SK-N-SH treated with all-trans-retinoic acid at 6 μM for 48 hours (cell line): ENCODE measurements at places on chromosomes 6 and 20.

DNA sequence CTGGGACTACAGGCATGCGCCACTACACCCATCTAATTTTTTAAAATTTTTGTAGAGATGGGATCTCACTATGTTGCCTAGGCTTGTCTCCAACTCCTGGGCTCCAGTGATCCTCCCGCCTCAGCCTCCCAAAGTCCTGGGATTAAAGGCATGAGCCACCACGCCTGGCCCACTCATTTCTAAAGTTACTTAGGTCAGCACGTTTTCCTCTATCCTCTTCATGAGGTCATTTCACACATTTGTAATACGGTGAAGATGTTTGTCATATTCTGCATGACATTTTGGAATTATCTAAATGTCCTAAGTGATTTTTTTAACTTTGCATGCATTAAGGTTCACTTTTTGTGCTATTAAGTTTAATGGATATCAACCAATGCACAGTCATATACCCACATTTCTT, 11.9 kb upstream of the SOX12 start:
- no peak for ATAC-seq

DNA sequence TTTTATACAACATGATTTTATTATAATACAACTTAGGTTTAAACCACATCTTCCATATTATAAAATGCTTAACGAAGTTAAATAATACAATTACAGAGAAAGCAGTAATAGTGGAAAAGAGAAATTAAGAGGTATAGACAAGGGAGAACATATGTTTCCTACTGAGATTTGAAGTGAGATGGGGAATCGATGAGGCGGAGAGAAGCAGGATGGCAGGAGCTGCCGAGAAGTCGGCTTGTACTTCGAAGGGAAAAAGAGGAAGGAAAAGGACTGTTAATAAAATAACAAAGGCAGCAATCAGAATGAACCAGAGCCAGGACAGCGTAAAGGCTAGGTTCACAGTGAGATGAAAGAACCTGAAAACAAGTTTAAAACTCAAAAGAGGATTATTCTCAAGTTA, 15.4 kb downstream of the FBXL4 start:
- ATAC-seq: no peak

DNA sequence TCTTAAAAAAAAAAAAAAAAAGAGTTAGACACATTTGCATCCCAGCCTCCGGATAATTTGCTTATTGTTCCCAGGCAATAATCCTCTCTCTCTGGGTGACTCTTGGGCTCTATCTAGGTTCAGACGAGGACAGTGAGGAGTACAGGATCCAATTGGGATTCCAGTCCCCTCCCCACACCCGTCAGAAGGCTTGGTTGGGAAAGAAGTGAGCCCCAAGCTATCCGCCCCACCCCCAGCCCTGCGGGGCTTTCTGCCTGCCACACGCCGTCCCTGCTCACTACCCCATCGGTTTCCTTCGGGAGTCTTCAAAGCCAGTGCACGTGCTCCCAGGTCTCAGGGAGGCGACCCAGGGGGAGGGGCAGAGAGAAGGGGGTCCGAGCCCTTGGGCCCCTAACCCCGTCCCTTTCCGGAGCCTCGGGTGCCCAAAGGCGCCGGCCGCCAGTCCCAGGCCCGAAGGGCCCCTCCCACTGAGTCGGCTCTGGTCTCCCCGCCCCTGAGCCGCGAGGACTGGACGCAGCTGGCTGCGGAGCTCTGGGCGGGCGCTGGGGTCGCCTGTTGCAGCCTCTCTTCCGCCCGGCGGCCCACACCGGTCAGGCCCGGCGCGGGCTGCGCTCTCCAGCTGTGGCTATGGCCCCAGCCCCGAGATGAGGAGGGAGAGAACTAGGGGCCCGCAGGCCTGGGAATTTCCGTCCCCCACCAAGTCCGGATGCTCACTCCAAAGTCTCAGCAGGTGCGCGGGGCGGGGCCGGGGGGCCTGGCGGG, 2.5 kb downstream of the MYMX start:
- peak; percentile 75 for ATAC-seq

DNA sequence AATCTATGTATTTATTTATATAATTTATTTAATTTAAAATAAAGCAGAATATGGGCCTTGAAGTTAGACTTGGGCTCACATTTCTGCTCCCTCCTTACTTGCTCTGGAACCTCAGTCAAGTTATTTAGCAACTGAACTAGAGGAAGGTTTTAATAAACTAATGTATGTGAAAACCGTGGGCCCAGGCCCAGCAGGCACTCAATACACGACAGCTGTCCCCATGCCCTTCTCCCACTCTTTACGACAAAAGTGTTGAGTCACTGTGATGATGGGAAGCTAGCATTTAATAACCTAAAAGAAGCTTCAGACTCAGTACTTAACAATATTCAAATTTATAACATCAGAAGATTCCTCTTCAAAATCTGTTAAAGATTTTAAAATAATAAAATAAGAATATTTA, 46.7 kb downstream of the SERAC1 start:
- ATAC-seq: no peak

DNA sequence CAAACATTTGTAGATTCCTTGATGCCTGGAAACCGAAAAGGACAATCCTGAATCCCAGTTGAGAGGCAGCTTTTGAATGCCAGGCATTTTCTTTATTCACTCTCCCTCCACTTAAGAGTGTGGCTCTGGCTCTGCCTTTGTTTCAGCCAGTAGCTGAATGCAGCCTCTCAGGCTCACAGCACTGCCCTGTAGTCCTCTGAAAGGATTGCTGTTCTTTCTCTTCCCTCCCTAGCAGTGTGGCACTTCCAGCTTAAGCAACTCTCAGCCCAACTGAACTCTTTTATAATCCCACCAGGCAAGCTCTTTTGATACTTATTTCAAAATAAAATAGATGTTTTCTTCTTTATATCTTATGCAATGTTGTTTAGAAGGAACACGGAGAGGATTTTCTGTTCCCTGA, 415.6 kb downstream of the GJA1 start:
- peak; percentile 85 for ATAC-seq

GRCh38 chr6:73644030-73644429, 9.8 kb downstream of the SLC17A5 start:
- no peak for ATAC-seq

DNA sequence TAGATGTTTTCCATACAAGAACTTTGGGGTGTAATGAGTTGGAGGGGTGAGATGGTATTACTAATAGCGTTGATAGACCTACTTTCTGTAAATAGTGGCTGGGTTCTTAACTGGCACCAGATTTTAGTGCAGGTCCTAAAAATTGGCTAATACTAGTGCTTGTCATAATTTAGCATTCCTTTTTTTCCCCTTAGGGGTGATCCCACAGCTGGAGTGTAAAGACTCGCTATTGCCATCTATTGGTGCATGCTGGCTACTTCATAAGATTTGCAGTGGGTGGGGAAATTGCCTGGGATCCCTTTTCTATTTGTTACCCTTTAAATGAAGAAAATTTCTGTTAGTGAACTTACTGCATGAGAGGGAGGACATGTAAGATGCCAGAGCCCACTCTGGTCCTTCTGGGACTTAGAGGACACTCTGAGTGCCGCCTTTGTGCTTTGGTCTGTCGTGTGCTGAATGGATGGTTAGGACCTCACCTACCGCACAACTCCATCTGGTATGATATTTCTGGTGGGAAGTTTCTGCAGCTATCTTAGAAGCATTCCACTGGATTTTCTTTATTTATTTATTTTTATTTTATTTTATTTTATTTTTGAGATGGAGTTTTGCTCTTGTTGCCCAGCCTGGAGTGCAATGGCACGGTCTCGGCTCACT, 195.5 kb downstream of the JARID2 start:
- peak; percentile 60 for ATAC-seq
